ENCODE measurements at places on chromosomes 6 and 20.

GRCh38 chr6:105797983-105798453, 288.1 kb upstream of the PRDM1 start:
- no peak for DNase-seq

DNA sequence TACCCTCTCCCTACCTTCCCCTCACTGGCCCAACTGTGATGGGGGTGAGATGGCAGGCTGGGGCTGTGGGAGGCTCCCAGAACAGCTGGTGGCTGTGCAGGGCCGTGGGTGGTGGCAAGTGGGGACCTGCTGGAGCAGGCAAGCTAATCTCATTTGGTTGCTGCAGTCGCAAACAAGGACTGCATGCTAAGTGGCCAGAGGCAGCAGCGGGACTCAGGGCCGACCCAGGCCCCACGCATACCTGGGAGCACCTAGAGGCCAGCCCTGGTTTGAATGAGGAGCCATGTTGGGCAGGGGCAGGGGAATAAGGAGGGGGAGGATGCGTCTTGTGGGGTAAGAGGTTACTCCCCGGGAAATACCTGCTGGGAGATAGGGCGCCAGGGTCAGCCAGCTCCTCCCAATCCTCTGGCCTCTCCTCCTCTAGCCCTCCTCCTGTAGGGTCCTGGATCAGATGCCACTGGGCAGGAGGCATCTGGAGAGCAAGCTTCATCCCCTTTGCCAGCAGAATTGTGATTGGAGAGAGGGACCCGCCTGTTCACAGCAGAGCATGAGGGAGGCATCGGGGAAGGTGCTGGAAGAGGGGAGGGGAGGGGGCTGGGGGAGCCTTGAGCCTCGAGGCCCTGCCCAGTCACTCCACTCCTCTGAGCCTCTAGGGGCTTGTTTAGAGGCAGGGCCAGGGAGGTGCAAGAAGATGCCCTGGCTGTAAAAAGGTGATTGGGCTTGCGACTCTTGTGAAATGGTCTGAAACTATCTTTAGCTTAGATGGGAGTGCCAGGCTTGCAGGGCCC, 24.3 kb upstream of the CDH22 start:
- DNase-seq = no peak

GRCh38 chr6:13331516-13332348, 3.4 kb upstream of the TBC1D7 start:
- peak; percentile 15 for DNase-seq

DNA sequence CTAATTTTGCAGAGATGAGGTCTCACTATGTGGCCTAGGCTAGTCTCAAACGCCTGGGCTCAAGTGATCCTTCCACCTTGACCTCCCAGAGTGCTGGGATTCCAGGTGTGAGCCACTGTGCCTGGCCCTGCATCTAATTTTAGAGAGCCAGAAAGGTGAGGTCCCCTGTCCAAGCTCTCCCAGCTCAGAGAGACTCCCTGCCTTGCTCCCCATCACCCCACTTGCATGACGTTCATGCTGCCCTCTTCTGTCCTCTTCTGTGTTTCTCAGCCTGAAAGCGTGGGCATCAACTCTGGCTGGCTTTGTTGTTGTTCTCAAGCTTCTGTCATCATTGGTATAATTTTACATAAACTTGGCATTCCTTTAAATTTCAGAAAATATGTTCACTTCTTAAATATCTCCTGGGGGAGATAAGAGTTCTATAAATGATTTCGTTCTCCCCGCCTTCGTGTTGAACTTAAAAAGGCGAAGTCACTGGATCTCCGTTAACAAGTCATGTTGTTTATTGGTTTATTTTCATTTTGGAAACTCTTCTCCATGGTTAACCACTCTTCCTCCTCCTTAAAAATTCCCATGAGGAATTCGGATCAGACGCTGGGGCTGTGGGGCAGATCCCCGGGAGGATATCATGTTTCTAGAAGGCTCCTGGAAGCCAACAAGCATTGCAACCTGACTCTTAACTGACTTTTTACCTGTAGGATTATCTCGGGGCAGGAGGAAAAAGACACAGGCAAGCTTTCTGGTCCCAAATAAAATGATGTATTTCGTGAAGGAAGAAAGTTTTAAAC, 13.2 kb upstream of the PARD6B start:
- no peak for DNase-seq

GRCh38 chr6:139452148-139452876, 77.9 kb upstream of the CITED2 start:
- DNase-seq = peak; percentile 73

GRCh38 chr6:37816599-37817375, 2.7 kb upstream of the ZFAND3 start:
- no peak for DNase-seq

GRCh38 chr20:45426320-45427016, 10.5 kb downstream of the PIGT start:
- no peak for DNase-seq

DNA sequence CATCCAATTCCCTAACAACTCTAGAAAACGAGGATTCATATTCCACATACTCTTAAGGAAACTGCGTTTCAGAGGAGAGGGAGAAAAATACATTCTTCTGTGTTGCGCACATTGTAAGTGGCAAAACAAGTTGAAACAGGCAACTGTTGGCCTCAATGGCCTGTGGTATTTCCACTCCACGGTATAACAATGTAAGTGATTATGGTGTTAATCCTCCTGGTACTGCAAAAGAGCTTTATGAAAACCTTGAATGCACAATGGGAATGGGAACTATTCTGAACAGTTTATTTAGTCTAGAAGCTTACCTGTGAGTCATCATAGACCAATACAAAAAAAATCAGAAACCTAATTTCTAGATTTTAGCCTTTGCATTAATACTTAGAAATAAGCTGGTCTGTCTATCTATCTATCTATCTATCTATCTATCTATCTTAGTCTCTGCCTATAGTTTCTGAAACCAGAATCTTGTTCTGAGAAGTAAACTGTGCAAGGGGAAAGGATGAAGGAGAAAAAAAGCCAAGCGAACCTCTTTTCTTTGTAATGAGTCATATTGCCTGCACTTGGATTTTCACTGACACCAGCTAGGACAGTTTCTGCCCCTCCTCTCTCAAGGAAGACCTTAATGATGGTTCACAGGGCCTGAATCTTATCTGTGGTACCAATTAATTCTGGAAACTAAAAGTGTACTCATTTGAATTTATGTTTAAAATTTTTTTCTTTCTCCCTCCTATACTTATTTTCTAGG, 101.5 kb downstream of the RNF144B start:
- no peak for DNase-seq

- DNase-seq = no peak
These were observed 88.5 kb upstream of the EXOC2 start for GRCh38 chr6:781350-781961.

DNA sequence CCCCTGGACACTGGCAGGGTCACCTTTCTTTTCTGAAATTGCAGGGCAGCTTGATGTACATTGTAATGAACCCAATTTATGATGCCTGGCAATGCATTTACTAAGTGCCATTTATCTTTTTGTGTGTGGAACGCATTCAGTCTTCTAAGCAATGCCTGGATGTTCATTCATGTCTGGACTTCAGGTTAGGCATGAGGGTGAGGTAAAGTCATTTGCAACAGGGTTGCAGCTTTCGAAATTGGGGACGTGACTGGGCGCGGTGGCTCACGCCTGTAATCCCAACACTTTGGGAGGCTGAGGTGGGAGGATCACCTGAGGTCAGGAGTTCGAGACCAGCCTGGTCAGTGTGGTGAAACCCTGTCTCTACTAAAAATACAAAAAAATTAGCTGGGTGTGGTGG, 134.6 kb downstream of the SOX4 start:
- no peak for DNase-seq

DNA sequence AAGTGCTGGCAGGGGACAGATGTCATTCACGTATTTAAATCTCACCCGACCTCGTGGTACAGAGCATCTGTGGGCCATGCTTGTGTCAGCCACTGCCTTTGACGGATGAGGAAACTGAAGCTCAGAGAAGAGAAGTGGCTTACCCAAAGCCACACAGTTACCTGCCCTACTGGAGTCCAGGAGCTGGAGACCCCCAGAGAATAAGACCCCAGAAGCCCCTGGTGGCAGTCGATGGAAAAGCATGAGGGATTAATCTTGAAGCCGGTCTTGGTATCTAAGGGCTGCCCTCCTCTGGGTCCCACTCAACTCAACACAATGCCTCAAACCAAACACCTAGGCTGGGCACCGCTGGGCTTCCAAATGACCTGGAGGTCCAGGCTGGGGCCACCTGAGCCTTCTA, 83.1 kb downstream of the GRM4 start:
- no peak for DNase-seq

DNA sequence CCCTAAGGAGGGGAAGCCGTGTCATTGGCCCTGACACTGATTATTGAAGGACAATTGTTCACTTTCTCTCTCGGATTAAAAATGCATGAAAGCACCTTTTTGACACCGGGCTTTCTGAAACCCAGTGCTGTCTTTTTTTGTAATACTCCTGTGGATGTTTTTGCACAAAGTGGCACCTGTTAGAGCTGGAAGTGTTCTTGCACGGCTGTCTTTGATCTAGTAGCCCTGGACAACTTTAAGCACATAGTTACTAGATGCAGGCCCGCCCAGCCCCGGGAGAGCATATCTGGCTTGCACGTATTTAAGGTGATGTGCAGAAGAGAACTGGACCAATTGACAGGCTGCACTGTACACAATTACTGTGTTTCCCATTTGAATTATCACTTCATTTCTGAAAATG, 72.6 kb downstream of the ARID1B start:
- no peak for DNase-seq

DNA sequence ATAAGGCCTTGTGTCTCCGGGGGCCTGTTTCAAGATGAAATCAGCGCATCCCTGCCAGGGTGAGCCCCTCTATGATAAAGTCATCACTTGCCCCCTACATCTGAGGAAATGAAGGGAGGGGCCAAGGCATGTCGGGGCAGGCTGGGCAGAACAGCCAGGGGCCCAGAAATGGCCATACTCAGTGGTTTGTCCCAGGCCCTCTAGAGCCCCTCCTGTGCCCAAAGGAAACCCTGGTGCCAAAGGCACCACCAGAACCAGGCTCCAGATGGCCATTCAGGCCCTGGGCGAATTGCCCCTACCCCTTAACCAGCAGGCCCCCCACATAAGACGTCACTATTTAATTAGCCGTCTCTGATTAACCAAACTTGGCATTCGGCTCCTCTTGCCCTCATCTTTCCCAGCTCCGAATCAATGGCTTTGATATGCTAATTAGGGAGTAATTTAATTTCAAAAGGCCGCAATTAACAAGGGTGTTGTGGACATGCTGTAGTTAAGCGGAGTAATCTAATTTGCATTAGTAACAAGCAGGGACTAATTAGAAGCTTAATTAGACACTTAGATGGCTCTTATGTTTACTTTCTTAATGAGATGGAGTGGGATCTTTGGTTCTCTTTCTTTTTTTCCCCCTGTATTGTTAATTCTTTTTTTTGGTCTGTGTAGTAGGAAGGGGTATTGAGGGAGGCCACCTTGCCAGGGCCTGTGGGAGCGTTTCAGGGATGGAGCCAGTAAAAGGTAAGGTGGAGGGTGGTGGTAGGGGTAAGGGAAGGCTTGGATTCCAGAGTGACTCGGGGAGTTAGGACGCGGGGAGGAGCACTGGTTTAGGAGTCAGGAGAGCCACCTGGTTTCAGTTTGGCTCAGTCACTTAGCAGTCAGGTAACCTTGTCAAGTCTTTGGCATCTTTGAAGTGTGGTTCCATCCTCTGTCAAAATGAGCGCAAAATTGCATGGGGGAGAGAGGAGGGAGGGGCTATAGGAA, 9.4 kb downstream of the FOXP4 start:
- no peak for DNase-seq

Measured in MV-4-11 (cell line).